Right hindlimb (tissue), 1 donor: ENCODE measurements at places on chromosomes 3 and 15.
A peak's percentile ranks its signal among the peaks of the same experiment; 100 is the strongest.

GRCh38 chr3:29280404-29281093, at the start of gene RBMS3:
Gene RBMS3 (plus strand): TSS chr3:29281071.
- peak; percentile 96 for DNase-seq

DNA sequence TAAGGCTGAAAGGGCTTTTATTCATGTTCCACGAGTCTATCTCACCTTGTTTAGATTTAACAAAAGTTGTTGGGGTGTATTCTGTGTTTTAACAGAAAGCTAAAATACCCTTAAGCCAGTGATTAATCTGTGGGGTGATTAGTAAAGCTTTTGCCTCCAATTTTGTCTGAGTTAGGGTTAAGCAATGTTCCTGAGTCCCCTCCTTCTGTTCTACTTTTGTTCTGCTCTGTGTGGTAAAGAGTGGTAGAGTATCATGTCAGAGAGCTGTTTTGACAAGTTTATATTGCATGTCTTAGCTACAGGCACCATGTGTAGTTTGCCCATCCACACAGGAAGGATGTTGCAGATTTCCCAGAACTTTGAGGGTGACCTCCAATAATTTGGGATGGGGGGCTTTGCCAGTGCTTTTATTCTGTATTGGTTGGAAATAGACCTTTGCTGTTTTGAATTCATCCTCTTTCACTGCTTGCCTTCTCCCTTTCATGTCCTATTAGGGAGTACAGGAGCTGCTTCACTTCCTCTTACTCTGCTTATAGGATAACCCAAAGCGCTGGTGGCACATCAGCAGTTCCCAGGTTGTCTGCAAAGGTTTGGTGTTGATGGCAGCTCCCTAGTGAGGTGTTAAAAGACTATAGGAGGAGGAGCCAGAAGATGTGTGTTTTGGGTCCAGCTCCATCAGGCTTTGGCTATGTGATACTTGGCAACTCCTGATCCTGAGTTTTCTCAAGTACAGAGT, 7.4 kb downstream of the PDE8A start:
- DNase-seq, result no peak

DNA sequence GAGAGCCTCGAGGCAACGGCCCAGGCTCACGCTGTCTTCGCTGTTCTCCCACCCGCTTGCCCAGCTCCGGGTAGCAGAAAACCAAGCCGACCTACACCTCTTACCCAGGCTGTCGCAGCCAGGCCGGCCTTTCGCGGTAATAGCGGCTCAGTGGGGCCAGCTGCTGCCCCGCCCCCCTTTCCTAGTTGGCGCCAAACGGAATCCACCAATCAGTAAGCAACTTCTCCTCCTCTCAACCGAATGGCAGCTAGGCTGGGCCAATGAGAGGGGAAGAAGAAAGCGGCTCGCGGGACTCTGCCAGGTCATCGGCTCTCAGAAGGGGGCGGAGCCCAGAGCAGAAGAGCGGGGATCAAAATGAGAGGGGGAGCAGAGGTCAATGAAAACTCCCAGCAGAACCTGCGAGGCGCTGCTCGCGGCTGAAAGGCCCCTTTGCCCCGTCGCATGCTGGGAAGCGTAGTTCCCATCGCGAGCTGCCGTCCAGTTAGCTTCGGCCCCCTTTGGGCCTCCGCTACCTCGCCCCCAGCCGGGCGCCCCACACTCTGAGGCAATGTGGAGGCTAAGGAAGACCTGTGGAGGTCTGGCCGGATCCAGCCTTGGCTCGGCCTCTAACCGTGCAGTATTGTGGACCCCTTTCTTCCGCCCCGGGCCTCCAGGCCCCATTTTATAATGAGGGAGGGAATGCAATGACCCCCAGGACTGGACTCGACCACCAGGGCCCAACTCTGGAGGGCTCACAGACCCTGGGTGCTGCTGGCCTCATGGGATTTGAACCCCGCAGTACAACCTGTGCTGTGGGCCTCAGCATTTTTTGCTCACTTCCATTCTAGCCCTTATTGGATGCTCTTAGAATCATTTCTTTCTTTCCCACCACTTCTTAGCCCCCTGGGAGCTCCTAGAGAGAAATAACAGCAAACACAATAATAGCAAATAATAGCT, at the start of gene CDC25A:
Gene CDC25A, minus strand, starts transcription at position 152 of the 936 bp plus-strand sequence. CDS start 470 bp downstream, outside the sequence.
- peak; percentile 99 for DNase-seq

DNA sequence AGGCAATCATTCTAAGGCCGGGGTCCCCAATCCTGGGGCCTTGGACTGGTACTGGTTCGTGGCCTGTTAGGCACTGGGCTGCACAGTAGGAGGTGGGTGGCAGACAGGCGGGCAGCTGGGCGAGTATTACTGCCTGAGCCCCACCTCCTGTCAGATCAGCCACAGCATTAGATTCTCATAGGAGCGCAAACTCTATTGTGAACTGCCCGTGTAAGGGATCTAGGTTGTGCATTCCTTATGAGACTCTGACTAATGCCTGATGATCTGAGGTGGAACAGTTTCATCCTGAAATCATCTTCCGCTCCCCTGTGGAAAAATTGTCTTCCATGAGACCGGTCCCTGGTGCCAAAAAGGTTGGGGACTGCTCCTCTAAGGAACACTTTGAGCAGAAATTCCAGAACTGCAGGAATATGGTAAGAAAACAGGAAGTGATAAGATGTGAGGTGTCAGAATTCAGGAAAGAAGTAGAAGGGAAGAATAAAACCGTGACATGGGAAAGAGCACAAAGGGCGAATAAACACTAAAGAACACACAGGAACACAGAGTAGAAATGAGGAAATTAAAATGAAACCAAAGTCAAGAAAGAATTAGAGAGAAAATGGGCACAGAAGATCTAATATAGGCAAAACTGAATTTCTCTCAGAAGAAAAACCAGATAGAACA, 57.6 kb downstream of the PDCD6IP start:
- DNase-seq, result no peak

GRCh38 chr3:121942116-121942786, 48.0 kb downstream of the SLC15A2 start:
- no peak for DNase-seq
